ENCODE measurements at places on chromosomes 2 and 18.

DNA sequence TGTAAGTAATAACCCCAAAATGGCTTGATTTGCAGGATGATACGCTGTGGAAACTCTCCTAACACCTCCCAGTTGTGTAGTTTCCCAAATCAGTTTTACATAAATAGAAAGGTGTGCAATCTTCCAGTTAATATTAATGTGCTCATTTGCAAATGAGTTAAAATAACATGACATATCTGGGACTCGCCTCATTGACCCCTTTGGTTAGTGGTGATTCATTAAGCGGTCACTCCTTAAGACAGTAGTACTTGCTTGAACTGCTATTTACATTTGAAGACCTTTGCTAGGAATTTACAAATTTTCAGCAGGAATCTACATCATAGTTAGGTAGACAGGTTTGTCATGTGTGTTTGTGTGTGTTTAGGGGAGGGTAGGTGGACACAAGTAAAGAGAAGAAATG, 1367.7 kb upstream of the CELF4 start:
- no peak for DNase-seq

- no peak for DNase-seq
Measured at GRCh38 chr2:186189816-186190215, 296.2 kb upstream of the ZC3H15 start.

DNA sequence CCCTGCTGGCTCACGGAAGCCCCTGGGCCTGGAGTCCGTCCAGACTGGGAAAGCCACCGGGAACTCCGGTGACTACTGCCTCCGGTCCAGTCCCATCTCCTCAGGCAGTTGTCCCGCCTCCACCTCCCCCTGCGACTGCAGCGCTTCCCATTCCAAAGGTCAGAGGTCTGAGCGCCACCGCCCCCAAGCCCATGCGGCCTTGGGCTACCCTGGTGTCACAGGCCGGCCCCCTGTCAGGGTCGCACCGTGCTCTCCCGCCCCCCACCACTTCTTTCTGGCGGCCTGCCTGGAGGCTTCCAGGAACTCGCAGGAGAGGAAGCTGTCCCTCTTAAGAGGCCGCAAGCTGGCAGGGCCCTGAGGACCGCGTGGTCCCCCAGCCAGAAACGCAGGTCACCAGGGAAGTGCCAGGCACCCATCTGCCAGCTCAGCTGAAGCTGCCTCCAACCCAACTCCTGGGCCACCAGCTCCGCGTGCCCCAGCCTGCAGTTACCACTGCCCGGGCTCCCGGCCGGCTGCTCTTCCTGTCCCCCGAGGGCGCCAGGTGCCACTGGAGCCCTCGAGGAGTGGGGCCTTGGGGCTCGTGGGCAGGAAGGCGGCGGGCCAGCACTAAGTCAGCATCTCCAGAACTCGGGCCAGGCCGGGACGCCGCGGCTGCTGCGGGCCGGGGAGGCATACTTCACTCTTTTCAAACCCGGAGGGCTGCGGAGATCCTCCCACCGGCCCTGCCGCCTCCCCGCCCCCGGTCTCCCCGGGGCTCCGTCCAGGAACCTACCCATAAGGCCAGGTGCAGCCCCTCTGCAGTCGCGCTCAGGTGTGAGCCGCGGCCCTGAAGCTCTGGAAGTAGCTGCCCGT, 83.3 kb upstream of the POMC start:
- peak; percentile 42 for DNase-seq

DNA sequence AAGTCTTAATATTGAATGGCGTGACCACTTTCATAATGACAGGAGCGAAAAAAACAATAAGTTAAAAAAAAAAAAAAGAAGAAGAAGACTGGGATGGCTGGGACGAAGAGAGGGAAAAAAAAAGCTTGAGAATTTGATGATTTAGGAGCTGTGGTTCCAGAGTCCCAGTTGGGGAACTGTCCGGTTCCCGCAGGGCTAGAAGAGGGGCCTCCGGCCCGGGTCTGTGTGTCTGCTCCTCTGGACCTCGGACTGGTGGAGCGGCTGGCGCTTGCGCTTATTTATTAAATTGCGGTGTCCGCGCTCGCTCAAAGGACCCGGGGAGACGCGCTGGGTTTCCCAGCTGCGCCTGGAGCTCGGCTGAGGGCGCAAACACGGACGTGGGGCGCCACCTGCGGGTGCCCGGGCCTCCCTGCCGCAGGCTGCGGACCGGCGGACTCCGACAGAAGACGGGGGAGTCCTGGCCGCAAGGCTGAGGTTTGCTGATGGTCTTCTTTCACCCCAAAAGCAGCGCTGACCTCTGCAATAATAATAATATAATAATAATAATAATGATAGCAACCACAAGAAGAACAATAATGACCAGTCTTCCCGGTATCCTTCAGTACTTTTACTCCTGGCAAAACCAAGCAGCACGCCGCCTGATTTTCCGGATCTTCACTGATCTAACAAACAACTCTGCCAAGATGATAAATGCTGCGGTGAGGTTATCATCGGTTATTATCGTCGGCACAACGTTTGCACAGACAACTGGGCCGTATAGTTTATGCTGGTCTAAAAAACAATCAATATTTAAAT, at the start of gene CBLN2:
Gene CBLN2, minus strand, starts transcription at position 251 of the 795 bp plus-strand sequence. CDS start 2,182 bp downstream, outside the sequence.
- peak; percentile 41 for DNase-seq

GRCh38 chr18:35969676-35970075, 2.8 kb upstream of the RMP24 start:
- no peak for DNase-seq

DNA sequence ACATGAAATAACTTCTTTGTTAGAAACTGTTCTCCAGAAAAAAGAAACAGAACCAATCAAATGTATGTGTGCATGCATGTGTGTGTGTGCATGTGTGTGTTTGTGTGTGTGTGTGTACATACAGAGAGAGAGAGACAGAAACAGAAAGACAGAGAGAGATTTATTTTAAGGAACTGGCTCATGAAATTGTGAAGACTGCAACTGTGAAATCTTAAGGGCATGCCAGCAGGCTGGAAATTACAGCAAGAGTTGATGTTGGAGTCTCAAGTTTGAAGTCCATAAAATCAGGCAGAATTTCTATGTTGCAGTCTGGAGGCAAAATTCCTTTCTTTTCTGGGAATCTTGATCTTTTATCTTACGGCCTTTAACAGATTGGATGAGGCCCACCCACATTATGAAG, 168.9 kb upstream of the CDH20 start:
- no peak for DNase-seq
